Stimulated activated CD4-positive, alpha-beta T cell treated with anti-CD3 and anti-CD28 coated beads, TNF-alpha, amount 100 ng/mL, for 48 hours (primary cell): ENCODE measurements at places on chromosomes 12 and 14.

DNA sequence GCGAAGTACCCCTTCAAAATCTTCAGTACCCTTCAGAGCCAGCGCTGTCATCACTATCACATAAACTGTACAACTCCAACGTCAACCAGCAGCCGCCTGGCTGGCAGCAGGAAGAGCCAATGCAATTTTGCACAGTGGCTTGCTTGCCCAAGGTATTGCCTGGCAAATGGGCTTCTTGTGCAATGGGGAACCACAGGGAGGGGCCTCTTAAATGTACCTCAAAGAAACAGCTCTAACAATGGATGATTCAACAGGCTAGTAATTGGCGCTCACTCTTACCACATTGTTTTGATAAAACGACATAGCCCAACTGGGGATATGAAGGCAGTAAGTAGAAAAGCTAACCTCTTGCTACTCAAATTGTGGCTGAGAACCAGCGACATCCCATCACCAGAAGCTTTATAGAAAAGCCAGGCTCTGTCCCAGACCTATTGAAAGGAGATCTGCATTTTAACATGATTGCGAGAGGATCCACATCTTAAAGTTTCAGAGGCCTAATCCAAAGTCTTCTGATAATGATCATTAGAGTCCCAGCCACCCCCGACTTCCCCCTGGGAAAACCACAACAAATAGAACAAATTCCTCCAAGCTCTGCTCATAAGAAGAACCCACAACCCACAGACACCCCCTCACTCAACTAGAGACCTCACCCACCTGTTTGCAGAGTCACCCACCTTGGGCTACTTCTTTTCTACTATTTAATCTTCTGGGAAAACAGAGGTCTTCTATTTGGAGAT is 125.3 kb upstream of the HIF1A start:
- no peak for DNase-seq

GRCh38 chr12:6230321-6231110 is 30.3 kb downstream of the CD9 start:
- DNase-seq: peak; percentile 38

DNA sequence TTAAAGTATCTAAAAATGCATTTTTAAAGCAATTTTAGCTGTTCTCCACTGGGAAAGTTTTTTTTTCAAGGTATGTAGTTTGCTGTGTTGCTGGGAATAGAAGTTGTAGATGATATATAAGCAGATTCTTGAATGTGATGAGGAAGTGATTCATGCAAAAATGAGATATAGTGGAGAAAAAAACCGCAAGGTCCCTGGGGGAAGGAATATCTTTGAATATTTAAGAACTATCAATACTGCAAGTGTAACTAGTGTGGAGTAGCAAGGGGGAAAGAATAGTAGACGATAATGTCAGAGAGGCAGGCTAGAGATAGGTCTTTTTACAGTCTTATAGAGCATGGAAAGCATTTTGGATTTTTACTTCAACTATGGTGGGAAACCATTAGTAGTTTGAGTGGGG is 42.5 kb downstream of the PTCSC3 start:
- DNase-seq: no peak

DNA sequence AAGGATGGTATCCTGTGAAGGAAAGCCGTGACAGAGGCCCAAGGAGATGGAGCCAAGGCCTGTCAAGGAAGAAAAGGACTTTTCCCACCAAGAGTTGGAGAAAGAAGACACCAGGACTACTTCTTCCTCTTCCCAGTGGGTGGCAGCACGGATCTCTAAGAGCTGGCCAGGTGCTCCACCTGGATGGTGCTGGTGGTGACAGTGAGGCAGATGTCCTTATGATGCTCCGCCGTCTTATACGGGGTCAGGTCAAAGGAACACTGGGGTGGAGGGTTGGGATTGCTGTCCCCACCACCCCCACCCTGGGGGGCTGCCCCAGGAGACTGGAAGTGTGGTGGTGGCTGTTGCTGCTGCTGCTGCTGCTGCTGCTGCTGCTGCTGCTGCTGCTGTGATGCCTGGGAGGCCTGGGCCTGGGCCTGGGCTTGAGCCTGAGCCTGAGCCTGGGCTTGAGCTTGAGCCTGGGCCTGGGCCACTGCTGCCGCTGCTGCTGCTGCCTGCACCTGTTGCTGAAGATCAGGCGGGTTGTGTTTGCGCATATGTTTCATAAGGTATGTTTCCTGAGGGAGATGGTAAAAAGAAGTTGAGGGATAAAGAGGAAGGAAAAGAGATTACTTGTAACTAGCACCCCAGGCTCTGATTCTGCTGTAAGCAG is 4.8 kb upstream of the ING4 start:
- no peak for DNase-seq

DNA sequence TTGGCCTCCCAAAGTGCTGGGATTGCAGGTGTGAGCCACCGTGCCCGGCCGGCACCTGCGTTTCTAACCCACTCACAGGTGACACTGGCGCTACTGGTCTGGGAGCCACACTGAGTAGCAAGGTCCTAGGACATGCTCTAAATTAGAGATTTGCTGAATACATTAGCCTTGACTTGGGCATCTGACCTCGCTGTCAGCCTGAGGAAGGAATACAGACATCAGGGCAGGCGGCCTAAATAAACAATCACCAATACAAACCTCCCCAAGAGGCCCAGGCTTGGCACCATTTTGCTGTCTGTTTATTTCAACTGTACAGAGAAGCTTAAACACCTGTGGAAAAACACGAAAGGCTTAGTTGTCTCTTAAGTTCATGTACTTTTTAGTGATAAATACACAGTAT is 27.5 kb downstream of the P2RX4 start:
- no peak for DNase-seq

DNA sequence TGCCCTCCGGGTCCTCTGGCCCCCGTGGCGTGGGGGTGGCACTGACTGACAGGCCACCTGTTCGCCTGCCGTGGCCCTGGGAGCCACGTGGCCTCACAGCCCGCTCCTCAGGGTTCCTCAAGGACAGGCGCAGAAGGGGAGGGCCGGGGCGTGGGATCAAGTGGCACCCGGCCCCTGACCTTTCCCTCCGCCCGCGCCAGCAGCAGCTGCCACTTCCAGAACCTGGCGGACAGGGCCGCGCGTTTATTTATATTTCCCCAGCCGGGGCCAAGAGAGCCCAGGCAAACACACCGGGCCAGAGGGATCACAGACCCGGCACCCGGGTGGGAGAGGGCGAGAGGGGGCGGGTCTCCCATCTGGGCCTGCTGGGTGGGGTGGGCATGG is 92.6 kb downstream of the RFLNA start:
- DNase-seq: no peak

GRCh38 chr14:102256716-102257115 is 48.2 kb downstream of the MOK start:
- no peak for DNase-seq

GRCh38 chr14:93720076-93720815 is 68.0 kb downstream of the PRIMA1 start:
- no peak for DNase-seq

- peak; percentile 77 for DNase-seq
Observed at GRCh38 chr14:74860899-74861733, 14.8 kb downstream of the PROX2 start.

GRCh38 chr12:50119387-50119786 is 7.4 kb downstream of the COX14 start:
- DNase-seq: no peak

GRCh38 chr12:101929365-101930041 is 52.1 kb downstream of the DRAM1 start:
- DNase-seq: no peak

GRCh38 chr14:56333359-56334292 is 215.4 kb downstream of the PELI2 start:
- no peak for DNase-seq

DNA sequence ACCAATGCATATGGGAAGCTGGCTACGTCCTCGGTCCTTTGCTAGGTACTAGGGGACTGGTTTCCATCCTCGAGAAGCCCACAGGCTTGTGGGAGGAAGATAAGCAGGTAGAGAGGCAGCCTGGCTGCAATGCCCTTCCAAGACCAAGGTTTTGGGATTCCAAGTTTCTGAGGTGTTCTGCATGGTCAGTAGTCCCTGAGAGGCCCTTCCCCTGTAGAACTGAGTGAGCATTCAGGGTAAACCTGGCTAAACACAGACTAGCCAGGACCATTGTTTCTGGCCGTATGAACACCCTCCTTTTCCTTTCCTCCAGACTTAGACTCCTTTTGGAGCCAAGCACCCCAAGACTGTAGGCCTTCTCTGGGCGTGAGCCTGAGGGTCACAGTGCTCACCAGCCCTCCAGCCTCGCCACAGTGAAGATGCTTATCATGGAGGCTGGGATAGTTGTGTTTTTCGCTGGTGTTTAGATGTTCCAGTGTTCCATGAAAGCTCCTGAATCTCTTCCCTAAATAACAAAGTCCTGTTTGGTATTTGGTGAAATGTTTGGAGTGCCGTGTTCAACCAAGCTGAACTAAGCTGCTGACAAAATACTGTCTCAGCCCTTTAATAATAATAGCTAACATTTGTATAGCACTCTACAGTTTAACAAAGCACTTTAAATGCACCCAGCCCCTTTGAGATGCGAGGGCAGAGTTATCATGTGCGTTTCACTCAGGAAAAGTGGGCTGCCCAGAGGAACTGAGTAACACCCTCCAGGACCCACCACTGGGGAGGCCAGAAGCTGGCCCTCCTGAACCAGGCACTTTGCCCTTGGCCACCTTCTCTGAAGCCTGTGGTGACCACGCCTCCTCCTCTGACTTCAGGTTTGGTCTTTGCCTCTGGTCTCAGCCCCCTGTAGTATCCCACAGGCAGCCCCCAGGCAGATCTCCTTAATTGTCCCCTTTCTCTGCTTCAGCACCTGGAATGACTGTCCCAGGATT is 284.5 kb downstream of the CACNA1C start:
- no peak for DNase-seq

GRCh38 chr14:81348061-81348460 is 52.1 kb downstream of the STON2 start:
- no peak for DNase-seq

DNA sequence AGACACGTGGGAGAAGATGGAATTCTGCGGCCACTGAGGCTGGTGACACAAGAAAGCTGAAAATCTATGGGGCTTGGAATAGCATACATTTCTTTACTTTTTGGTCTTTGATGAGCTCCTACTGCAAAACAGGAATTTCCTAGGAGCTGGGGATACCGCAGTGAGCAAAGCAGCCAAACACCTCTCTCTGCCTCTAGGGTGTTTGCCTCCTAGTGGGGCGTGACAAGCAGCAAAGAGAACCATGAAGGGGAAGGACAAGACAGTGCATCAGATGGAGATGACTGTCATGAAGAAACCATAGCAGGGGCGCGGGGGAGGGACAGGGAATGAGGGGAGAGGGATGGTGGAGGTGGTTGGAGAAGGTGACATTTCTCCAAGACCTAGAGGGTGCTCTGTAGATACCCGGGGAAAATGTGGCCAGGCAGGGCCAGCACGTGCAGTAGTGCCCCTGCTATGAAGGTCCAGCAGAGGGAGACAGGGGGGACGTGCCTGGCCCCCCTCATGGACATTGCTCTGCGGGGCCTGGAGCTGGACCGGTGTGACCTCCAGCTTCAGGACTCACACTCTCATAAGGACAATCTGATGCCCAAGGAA is 58.6 kb downstream of the SERPINA3 start:
- DNase-seq: no peak

DNA sequence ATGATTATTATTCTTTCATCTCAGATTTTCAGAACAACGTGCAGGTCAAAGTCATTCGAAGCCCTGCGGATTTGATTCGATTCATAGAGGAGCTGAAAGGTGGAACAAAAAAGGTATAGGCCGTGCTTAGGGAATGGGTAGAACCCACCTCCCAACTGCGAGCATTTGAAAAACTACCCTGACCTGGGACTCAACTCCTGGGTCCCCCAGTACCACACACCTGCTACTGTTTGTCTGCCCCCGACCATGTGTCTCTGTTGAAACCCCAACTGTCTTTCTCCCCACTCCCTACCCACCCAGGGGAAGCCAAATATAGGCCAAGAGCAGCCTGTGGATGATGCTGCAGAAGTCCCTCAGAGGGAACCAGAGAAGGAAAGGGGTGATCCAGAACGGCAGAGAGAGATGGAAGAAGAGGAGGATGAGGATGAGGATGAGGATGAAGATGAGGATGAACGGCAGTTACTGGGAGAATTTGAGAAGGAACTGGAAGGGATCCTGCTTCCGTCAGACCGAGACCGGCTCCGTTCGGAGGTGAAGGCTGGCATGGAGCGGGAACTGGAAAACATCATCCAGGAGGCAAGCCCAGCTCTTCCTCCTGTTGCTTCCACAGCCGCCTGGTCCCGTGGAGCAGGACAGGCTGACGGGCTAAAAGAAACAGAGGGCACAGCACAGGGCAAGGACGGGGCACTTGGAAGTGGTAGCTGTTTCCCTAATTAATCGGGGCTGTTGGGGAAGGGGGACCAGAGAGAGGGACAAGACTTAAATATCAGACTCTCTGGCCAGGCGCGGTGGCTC is 20.5 kb downstream of the AGAP2 start:
- no peak for DNase-seq

DNA sequence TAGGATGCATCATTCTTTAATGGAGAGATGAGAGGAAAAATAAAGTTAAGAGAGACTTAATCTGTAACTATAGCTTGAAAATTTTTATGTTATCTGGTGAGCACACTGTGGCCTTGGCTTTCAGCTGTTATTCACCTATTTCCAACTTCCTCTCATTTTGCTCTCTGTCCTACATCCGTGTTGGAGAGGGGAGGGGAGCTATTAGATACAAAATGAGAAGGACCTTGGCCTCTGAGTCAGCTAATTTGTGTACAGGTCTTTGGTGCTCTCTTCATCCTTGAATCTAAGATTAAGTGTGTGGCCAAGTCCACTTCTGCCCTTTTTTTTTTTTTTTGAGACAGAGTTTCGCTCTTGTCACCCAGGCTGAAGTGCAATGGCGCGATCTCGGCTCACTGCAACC is 887 bp upstream of the APOBEC1 start:
- DNase-seq: no peak

DNA sequence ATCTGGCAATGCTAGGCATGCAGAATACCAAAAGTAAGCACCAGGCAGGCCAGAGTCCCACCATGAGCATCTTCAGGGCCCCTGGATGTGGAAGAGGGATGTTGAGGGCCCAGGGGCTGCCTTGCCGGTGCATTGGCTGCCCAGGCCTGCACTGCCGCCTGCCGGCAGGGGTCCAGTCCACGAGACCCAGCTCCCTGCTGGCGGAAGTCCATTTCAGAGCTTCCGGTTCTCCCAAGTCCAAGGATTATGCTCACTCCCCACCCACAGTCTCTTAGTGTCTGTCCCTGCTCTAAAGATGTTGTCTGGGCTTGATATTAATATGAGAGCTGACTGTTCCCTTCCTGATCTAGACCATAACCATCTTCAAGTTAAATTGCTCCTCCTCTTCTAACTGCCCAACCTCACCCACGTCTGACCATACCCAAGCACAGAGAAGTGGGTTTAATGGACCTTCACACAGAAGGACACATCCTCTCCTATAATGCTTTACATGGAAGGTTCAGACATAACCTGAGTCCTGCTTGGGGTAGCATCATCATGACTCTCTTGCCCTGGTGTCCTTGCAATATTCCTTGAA is 117.4 kb downstream of the DAD1 start:
- DNase-seq: no peak
